ENCODE measurements at places on chromosomes 2 and 18. TPM values are rescaled to one million over a fixed set of nuclear protein-coding genes. Genes with fewer than 3 reads are reported as not detected.

The LRRTM4 gene
- not detected for total RNA-seq

The MBD5 gene
- total RNA-seq, result 41.4 TPM

The DSG1 gene
- total RNA-seq, result 0.17 TPM

The KIF5C gene
- under 0.01 TPM for total RNA-seq

The NOL4 gene
- total RNA-seq, result not detected

The FBXO36 gene
- 0.75 TPM for total RNA-seq

The AGXT gene
- total RNA-seq, result not detected

The REG3G gene
- not detected for total RNA-seq

The EN1 gene
- total RNA-seq, result not detected

The CYP26B1 gene
- 0.50 TPM for total RNA-seq

The MAP4K4 gene
- 212 TPM for total RNA-seq

The STPG4 gene
- total RNA-seq, result 0.64 TPM

The RAPH1 gene
- 12.5 TPM for total RNA-seq

The DRC1 gene
- not detected for total RNA-seq

The SLC66A3 gene
- 23.3 TPM for total RNA-seq
